ENCODE measurements at places on chromosomes 2 and 18.

DNA sequence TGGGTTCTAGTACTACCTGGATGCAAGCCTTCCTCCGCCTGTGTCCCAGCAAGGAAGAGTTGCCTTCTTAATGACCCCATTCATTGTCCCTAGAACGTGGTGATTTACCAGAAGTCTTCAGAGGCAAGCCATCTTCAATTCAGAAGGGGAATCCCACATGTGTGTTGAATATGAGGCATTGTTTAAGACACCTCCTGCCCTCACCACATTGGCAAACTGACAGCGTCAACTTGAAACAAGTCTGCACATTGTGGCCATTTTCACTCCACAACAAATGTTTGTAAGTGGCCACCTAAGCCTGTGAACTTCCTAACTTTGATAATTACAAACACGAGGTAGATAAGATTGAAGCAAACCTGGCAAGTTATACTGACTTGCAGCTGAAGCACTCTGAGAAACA lies 83.7 kb downstream of the TCF7L1 start:
- no peak for DNase-seq

GRCh38 chr2:8767324-8767723 lies 70.1 kb downstream of the KIDINS220 start:
- no peak for DNase-seq

DNA sequence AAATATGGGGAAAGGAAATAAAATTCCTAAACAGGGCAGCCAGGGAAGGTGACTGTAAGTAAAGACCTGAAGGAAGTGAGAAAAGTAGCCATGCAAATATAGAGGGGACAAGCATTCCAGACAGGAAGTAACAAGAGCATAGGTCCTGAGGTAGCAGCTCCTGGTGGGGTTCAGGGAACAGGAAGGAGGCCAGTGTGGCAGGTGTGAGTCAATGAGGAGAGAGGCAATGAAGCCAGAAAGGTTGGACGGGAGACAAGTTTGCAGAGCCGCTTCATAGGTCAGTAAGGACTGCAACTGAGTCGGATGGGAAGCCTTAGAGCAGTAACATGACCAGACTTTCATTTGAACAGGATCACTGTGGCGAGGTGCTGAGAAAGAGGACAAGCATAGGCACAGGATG lies 150.9 kb downstream of the METTL4 start:
- DNase-seq: no peak

GRCh38 chr2:62099523-62100175 lies 96.3 kb upstream of the B3GNT2 start:
- no peak for DNase-seq

DNA sequence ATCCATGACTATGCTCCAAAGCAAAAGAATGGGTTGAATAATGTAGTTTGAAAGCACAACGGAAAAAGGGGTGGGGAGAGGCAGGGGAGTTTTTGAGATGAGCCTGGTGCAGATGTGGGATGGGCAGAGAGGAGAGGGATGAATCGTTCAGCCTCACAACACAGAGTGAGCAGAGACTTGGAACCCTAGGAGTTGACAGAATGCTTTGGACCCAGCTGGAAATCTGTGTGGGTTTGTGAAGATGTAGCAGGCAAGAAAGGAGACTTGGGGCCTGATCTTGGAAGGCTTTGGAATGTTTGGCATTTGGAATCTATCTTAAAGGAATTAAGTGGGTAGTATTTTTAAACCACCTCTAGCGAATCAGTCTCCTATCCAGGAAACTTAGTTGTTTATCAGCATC lies 66.0 kb upstream of the KCTD1 start:
- DNase-seq: no peak

GRCh38 chr2:172416447-172417058 lies 10.8 kb upstream of the ITGA6 start:
- no peak for DNase-seq

- DNase-seq: no peak
Measured at GRCh38 chr2:191832668-191833067, 14.2 kb downstream of the CAVIN2 start.

DNA sequence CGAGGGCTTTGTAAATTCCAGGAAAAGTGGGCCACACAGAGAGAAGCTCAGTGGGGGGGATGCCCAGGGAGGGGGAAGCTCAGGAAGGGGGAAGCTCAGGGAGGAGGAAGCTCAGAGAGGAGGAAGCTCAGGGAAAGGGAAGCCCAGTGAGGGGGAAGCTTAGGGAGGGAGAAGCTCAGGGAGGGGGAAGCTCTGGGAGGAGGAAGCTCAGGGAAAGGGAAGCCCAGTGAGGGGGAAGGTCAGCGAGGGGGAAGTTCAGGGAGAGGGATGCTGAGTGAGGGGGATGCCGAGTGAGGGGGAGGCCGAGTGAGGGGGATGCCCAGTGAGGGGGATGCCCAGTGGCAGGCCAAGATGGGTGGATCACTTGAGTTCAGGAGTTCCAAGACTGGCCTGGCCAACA lies 821 bp upstream of the CHRNG start:
- no peak for DNase-seq

GRCh38 chr2:42424033-42424432 lies 63.0 kb upstream of the COX7A2L start:
- no peak for DNase-seq

GRCh38 chr2:42767899-42768705 lies 4.2 kb upstream of the OXER1 start:
- no peak for DNase-seq

DNA sequence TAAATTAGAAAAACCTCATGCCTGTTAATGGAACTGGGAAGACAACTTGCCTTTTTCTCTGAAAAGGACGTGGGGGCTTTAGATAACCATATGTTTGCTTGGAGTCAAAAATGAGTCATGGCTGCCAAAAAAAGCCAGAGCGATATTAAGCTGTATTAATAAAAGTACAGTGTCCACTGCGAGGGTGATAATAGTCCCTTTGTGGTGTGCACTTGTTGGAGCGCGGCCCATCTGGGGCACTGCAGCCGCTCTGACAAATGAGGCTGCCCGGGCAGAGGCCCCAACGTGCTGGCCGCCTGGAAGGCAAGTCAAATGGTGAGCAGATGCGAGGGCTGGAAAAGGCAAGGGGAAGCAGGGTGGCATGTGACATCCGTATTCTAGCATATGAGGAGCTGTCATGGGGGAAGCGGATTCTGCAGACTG lies 103.3 kb upstream of the NCK2 start:
- no peak for DNase-seq

DNA sequence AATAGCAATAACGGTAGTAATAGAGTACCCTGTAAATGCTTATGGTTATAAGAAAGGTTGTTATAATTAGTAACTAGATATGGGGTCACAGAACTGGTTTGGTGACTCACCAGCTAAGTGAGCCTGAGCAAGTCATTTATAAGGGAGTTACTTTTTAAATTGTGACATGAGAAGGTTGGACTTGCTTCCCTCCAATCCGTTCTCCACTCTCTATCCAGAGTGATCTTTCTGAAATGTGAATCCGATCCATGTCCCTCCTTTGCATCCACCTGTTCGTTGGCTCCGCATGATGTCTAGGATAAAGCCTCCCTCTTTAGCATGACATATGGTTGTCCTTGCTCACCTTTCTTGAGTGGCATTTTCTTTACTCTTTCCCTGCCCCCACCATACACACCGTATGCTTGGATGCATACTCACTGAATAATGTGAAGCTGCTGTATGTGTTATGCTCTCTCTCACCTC lies 83.1 kb downstream of the CDC42EP3 start:
- DNase-seq: no peak

DNA sequence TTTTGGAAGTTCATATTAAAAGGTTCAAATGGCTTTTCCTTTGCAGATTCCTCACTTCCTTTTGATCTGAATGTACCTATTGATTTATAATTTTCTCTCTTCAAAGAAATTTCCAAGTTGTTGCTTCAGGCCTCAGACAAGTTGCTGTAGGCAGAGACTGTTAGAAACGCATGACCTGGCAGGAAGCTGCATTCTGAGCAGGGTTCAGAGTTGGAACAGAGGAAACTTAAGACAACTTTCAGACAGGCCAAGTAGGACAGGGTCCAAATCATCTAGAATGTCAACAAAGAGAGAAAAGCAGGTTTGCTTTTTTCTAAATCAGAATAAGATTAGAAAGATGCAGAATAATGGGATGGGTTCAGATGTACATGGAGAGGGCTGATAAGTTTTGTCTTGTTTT lies 416.3 kb downstream of the LRP1B start:
- DNase-seq: no peak

- DNase-seq: no peak
Measured at GRCh38 chr18:63850020-63850419, 37.5 kb upstream of the SERPINB2 start.

DNA sequence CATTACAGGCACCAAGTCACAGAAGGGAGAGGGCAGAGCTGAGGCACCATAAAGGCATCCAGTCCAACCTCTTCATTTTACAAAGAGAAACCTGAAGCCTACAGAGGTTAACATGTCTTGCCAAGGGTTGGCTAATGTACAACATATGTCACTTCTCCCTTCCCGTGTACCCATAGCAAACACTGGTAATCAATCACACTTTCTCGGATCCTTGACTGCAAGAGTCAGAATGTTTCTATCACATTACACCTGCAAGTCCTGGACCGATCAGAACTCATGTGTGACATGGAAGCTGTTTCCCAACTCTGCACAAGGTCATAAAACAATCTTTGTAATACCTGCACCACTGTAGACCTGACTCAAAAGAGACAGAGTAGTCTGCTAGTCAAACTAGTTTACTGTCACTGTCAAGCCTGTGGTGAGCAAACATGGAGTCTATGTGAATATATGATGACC lies 6.0 kb downstream of the ANKRD44 start:
- no peak for DNase-seq

DNA sequence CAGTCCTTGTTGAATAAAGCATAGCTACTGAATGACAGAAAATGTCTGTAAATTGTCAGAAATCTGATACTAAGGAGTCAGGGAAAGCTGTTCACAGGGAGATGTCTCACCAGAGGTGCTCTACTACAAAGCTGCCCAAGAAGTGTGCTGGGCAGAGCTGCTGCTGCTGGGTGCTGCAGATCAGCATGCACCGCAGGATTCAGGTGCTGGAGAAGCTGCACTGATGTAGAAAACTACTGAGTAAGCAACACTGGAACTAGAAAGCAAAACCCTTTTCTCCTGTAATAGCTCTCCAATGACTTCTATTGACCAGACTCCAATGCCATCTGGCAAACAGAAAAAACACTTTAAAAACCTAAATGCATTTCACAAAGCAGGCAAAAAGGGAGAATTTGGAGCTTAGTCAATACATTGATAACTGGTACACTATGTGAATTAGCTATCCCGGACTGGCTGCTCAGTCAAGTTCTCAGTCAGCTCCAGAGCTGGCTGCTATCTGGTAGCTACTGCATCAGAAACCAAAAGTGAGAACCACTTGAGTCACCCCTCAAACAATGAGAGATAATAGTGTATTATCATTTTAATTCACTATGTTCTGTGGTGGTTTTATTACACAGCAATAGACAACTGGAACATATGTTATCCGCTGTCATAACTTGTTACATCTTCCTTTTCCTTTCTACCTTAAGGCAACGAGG lies 493.1 kb downstream of the CPS1 start:
- DNase-seq: no peak

DNA sequence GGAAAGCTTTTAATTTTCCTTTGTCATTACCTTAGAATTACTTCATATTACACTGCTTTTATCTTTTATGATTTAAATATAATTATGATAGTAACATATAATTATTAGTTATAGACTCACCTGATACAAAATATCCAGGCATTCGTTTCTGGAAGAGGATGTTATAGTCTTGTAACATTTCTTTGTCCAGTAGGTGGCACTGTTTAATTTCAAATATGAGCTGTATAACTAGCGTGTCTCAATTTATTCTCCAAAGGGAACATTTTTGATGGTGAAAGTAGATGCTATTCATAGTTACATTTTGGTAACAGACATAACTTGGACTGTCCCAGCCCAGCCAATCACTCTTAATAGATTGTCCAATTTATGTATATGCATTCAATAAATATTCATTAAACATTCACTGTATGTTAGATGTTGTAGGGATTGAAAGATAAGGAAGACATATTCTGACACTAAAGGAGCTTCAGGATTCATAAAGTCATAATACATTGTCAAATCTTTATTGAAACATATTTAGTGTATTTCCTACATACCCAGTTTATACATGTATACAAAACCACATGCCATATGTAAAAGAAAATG lies 19.2 kb downstream of the DAW1 start:
- DNase-seq: no peak

- DNase-seq: no peak
Measured at GRCh38 chr18:42742474-42742873, 373.0 kb downstream of the RIT2 start.

DNA sequence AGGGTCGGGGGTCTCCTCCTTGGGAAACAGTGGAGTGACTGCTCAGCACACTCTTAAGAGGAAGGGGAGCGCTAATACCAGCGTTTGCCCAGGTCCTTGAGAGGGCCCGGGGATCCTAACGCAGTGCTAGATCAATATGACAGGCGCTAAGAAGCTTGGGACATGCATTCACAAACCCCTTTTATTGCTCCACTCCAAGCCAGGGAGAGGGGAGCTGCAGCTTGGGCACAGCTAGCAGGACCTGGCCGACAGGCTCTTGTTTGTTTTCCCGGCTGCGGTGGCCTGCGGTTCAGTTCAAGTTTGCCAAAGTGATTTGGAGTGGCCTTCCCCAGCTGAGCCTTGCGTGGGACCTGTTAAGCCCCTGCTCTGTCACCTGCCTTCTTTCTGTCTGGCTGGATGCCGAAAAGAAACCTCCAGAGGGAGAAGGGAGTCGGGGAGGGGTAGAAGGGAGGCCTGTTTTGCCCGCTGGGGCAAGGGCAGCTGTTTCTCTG lies 152.1 kb downstream of the GLI2 start:
- no peak for DNase-seq

GRCh38 chr2:177037569-177037968 lies 175.0 kb upstream of the HNRNPA3 start:
- no peak for DNase-seq

DNA sequence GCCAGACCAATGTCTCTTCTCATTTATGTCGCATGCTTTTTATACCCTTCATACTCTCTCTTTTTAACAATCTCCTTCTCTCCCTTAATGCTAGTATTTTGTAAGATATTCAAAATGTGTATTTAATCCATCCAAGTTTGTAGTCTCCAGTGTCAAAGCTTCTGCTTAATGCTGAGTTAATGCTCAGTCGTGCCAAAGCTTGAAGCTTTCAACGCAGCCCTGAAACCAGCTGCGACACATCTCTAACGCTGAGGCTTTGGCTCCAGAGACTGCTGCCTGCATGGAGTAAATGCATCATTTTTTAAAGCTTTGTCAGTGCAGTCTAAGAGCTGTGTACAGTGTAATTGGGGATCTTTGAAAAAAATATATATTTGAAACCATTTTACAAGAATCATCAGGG lies 2108.8 kb upstream of the PIK3C3 start:
- no peak for DNase-seq

All from stimulated activated CD8-positive, alpha-beta memory T cell treated with anti-CD3 and anti-CD28 coated beads, Interleukin-4, amount 100 ng/mL, for 1 hour (primary cell).